ENCODE measurements at places on chromosomes 6 and 20. TPM values are rescaled to one million over a fixed set of nuclear protein-coding genes. Genes with fewer than 3 reads are reported as not detected.

BPIFB1 gene
- not detected for polyA plus RNA-seq

ZKSCAN3 gene
- 0.93 TPM for polyA plus RNA-seq

ROS1 gene
- not detected for polyA plus RNA-seq

SLC26A8 gene
- polyA plus RNA-seq = 0.03 TPM

CRISP3 gene
- 0.33 TPM for polyA plus RNA-seq

EHMT2 gene
- polyA plus RNA-seq = 10.5 TPM

Measured in liver (tissue), 10 donors.